ENCODE measurements at places on chromosomes 1 and 21.

- DNase-seq, result no peak
Measured at GRCh38 chr1:2342384-2343022, 48.9 kb downstream of the MORN1 start.

- no peak for DNase-seq
Measured at GRCh38 chr1:51285055-51285454, 45.3 kb downstream of the TTC39A start.

DNA sequence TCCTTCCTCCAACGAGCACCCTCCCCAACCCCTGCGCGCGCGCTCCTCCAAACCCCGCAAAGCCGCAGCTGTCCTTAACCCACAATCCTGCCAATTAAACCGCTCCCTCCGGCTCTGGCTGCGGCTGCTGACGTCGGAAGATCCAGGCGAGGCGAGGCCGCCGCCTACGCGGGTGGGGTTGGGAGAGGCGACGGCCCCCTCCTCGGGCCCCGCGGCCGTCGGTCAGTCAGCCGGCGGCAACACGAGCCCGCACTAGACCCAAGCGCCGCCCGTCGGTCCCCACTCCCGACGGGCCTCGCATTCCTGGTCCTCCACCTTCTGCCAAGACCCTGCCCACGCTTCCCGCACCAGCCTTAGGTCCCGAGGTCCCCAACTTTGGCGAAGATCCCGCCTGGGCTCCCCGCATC, 75.4 kb downstream of the VWA5B1 start:
- no peak for DNase-seq

GRCh38 chr1:233566886-233567285, 47.0 kb upstream of the KCNK1 start:
- DNase-seq, result no peak

DNA sequence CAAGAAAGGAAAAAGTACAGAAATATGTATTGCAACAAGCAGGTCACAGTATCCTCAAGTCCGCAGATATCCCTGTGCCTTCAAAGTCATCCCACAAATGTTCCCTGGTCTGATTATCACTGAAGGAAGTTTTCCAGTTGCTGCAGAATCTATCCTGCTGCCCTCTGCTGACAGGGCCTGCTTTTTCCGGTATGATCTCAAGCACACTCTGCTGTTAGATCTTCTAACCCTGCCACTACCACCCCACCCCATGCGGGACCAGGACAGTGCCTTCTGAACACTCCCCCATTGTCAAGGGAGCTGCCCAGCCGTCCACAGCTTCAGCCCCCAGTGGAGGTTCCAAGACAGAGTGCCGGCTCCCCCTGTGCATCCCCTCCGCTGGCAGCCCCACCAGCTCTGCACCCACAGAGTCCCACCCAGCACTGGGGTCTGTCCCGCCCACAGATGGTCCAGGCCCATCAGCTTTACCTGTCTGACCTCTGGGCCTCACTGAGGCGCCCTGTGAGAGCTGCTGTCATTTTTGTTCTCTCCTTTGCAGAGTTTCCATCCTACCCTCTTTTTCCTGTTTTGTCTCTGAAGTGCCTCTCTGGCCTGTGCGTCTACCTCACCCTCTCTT, 27.9 kb downstream of the FAM163A start:
- DNase-seq, result no peak

DNA sequence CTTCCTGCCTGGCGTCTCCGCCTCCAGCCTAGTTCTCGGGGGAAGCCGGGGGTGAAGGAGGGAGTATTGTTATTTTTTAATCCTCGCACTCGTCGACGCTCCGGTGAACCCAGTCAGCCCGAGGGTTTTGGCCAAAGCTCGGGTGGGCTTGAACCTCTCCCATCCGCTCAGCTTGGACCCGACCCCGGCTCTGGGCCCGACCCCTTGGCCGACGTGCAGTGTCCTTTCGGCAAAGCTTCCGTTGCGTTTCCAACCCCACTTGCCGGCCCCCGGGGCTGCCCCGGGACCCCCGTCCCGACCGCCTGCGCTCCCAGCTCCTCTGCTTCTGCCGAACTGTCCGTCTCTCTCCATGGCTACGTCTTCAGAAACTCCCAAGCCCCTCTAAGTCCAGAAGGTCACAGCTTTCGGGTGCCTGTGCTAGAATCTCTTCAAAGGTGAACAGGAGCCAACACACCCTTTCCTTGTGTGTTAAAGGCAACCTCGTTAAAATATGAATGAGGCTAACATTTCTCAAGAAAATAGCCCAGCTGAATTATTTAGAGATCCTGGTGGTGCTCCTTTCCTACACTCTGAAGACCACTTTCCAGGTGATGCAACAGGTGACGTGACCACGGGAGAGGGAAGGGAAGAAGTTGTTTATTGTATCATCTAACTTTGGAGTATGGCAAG, 647 bp downstream of the DESI2 start:
- no peak for DNase-seq

GRCh38 chr1:40785446-40785845, 1.9 kb downstream of the KCNQ4 start:
- DNase-seq, result no peak

GRCh38 chr1:112358798-112359408, 37.1 kb upstream of the CTTNBP2NL start:
- DNase-seq, result no peak

DNA sequence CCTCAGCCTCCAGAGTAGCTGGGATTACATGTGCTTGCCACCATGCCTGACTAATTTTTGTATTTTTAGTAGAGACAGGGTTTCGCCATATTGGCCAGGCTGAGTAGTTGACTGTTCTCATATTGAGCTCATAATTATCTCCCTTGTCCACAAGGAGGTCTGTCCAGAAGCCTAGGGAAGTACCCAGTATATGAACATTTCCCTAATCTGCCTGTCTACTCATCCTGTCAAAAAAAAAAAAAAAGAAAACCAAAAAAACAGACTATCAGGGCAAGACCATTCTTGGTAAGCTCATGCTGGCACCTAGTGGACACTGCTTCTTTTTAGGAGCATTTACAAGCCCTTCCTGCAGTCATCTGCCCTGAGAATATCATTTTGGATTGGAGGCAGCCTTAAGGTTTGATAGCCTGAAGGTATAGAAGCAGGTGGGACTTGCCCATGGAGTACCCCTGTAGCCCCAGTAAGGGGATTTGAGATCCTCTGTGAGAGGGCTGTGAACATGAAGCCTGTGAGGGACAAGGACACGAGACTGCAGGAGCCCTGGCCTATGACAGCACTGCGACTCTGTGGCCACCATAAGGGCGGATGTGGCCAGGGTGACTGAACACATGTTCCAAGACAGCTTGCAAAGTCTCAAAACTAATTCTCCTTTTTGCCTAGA, 10.8 kb upstream of the DUSP12 start:
- peak; percentile 15 for DNase-seq

GRCh38 chr1:244710474-244711062, 57.6 kb downstream of the DESI2 start:
- no peak for DNase-seq

- DNase-seq, result no peak
Measured at GRCh38 chr1:37071829-37072228, 37.5 kb upstream of the GRIK3 start.

DNA sequence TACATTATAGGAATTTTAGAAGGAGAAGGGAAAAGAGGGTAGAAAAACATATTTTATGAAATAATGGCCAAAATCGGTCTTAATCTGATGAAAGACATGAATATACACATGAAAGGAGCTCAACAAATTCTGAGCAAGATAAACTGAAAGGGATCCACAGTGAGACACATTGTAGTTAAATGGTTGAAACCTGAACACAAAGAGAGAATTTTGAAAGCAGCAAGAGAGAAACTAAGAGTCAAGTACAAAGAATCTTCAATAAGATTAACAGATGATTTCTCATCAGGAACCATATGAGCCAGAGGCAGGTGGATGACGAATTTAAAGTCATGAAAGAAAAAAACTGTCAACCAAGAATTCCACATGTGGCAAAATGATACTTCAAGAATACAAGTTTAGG, 15.8 kb upstream of the MTR start:
- DNase-seq, result no peak

- no peak for DNase-seq
Measured at GRCh38 chr1:22406722-22407495, 44.7 kb upstream of the ZBTB40 start.

Data from effector CD4-positive, alpha-beta T cell (primary cell).